ENCODE measurements at places on chromosomes 6 and 20.

GRCh38 chr6:16163535-16164300, 34.8 kb downstream of the MYLIP start:
- DNase-seq, result no peak

DNA sequence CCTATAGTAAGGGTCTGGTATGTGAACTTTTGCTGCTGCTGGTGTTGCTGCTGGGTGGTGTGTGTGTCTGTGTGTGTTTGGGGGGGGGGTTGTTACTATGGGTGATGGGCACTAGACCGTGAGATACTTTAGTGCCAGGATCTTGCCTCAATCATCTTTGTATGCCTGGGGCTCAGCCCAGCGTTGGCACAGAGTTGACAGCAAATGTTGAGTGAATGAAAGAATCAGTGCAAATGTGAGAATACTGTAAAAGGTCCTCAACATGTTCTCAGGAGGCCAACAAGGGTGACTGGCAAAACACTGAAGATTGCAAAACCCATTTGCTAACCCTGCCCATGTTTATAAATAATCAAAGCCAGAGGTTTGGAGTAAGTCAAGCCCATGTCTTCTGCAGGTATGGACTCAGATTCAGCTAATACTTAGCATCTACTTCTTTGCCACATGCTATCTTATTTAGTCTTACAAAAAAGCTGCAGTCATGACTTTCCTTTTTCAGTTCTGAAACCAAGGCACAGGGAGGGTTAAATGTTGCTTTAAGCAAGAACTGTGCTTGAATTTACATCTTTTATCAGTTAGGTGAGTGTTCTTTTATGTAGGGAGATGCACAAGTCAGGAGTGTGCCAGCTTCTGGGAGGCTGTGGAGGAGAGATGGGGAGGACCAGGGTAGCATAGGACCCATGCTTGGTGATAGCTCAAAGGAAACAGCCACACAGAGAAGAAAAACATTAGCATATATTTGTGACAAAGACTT, 125.3 kb upstream of the SPACA1 start:
- DNase-seq, result no peak

DNA sequence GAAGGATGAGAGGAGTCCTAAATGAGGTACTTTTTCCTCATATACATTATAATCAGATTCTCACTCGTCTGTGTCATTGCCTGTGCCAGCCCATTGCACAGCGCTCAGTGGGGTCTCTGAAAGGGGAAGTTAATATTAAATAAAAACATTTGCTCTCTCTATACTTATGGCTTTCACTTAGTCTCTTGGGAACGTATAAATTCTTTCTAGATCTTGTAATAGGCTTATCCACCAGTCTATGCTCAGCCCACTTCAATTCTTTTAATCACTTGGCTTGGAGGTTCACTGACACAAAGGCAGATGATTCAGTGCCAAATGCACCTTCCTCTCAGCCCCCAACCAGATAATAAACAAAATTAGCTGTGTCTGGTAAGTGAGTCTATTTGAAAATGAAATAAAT, 164.3 kb upstream of the OGFRL1 start:
- DNase-seq, result no peak

- DNase-seq, result no peak
Measured at GRCh38 chr6:19204445-19204844, 632.7 kb upstream of the ID4 start.

- DNase-seq, result no peak
Measured at GRCh38 chr6:45036103-45036502, 292.0 kb upstream of the RUNX2 start.

DNA sequence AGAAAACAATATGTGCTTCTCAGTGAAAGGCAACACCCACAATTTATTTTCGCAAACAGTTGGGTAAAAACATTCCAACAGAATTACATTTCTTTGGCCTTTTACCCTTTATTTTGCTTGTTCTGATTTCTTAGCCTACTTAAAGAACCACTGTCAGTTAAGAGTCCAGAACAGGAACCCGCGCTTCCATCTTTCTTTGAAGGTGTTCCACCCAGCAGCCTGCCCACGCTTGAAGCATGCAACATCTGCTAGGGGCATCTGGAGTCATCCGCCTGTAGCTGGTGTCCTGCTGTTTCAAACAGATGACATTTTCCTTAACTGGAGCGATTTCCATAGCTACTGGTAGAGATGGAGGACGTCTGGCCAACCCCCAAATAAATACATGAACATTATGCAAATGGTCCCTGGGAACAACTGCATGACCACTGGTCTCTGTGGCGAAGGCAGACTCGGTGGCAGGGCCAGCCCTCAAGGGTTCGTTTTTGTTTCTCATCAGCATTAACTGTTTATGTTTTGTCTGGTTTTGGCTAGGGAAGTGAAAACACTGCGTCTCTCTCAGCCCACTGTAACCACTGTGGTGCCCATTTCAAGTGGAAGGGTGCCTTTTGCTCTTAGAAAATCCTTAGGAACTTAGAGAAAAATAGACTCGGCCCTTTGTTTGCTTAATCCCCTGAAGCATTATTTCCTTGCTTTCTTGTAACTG, 51.6 kb downstream of the LAMA4 start:
- no peak for DNase-seq

DNA sequence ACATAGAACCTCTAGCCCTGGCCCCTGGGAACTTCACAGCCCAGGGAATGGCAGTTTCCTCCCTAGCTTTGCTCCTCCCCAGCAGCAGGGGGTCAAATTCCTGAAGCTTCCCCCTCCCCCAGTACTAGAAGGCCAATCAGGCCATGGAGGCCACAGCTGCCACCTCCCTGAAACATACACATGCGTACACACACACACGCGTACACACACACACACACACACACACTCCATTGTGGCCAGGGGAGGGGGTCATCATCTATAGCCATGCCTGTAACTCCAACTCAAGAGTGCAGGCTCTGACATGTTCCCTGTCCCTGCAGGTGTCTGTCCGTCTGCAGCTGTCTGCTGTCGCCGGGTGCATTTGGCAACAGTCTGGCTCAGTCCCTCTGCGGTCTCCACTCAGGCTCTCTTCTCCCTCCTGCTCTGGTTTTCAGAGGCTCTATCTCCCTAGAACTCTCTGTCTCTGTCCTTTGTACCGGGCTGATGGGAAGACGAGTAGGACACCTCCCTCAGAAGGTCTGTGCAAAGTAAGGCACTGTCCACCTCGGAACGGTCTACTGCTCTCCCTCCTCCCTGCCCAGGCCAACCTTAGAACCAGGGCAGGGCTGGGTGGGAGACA, 1.4 kb downstream of the LRFN2 start:
- no peak for DNase-seq

DNA sequence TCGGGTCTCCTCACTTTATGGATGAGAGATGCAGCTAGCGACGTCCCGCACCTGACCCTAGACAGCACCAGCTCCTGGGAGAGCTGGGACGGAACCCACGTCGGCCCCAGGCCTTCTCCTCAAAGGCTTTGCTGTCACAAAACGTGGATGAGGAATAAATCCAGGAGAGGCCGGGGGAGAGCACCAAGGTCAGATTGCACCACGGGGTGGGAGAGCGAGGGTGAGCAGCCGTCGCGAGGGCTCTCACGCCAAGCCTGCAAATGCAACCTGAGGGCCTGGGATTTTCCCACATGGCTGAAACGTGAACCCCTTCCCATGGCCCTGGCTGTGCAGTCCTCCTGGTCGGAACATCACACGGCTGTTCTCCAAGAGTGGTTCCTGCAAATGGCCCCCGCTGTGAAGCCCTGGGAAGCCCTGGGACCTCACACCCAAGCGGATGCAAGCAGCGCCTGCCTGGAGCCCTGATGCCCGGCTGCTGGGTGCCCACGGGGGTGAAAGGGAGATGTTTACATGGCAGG, 45.3 kb downstream of the DLL1 start:
- no peak for DNase-seq

DNA sequence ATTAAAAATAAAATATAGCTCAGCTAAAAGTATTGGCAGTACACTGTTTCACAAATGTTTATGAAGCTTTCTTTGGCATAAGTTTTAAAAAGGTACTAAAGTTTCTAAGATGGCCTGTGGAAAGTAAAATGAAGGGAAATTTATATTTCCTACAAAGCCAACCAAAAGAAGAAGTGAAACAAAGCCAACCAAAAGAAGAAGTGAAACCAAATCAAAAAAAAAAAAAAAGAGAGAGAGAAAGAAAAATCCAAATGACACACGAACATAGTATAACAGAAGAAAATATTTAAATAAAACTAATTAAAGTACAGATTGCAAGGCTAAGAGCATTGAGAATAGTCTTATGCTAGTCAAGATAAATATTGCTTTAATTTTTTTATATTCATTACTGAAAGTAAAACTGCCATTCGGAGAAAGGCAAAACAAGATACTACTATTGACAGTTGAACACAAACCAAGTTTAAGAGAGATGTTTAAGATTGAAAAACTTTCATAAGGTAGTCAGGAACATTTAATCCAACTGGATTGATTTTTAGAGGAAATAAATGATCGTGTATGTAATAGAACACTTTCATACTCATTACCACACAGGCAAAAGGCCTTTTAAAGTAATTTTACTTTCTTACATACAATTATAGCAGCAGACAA, 12.8 kb upstream of the KHDRBS2 start:
- no peak for DNase-seq

DNA sequence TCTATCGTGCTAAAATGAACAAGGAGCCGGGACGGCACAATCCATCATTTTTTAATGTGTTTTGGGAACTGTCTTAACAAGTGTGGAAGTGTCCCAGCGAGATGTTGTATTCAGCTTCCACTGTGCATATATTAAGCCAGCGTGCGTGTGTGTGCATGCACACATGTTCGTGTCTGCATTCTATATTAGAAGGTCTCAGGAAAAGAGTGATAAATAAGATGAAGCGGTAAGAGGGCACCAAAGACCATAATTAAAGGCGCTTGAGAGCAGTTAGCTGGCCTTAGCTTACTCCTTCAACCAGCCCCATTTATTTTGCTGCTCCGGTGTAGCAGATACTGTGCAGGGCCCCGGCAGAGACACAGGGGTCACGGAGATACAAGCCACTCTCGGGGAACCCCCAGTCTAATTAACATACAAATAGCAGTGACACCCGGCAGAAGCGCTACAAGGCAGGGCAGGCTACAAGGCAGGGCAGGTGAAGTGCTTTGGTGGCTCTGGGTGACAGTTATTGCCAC, 206.5 kb upstream of the RREB1 start:
- no peak for DNase-seq

- DNase-seq, result no peak
Measured at GRCh38 chr6:27505209-27506027, 32.5 kb upstream of the ZNF184 start.

DNA sequence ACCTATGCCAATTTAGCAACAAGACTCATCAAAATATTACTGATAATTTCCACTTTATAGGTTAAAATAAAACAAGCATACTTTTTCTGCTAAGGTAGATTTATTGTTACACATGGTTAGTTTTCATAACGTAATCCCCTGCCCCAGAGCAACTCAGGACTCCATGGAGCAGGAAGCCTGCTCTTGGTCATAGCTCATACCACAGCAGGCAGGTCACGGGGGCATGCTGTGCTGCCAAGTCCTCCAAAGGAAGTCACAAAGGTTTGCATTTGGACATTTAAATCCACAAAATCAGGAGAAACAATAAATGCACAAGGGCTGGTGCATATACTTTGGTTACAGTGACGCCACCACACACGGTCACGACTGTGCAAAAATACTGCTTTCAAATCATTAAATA, 12.5 kb downstream of the GZF1 start:
- DNase-seq, result no peak

- no peak for DNase-seq
Measured at GRCh38 chr6:47630587-47630986, 67.8 kb upstream of the ADGRF4 start.

GRCh38 chr6:110434961-110435602, 19.7 kb upstream of the DDO start:
- DNase-seq, result no peak
